ENCODE measurements at places on chromosomes 5 and 9.
A peak's percentile ranks its signal among the peaks of the same experiment; 100 is the strongest.

- DNase-seq, result no peak
These were observed 452.0 kb downstream of the DMRTA1 start for GRCh38 chr9:22898591-22898990.

DNA sequence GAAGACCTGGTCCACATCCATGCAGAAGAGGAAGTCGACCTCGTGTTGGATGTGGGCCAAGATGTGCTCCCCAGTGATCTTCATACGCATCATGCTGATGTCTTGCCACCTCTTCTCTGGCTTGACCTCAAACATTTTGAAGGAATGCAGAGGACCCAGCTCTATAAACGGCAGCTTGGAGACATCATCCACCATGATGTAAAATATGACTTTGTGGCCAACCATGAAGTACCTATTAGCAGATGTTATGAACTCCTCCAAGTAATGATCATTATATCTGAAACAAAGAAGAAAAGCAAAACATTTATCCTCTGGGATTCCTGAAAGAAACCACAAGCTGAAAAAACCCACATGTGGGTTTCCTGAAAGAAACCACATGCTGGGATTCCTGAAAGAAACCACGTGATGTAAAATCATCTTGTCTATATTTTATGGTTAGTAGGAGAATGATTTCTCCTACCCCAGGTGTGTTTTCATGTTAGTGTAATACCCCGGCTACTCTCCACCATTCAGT, 52.3 kb downstream of the GGTA1 start:
- DNase-seq, result peak; percentile 70

DNA sequence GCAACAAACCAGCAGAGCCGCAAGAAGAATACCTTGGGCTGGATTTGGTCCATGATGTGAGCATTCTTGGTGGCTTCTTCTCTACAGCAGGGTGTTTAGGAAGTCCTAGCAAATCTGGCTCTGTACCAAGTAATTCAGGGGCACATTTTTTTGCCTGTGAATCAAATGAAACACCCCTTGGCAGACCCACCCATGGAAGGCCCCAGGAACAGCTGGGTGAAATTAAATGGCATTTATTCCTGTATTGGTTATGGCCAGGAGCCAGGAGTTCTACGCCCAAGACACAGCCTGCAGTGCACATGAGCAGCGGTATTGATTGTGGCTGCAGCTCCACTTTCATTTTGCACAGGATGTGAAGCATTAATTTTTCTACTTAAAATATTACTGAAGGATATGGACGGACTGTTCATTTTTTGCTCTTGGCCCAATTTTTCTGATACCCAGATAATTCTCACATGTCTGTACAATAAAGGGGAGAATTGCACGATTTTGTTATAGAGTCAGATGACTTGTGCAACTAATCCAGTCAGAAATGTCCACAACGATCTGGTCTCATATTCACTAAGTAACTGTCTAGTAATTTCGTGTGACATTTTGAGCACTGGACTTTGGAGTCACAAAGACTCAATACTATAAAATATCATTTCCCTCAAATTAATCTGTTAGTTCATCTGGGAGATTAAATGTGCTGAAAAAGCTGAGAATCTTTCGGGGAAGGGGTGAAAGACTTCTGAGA, 120.7 kb upstream of the APC start:
- DNase-seq, result no peak

- no peak for DNase-seq
These were observed 160.6 kb upstream of the PLCXD3 start for GRCh38 chr5:41670854-41671479.

GRCh38 chr9:70044490-70045307, 1.1 kb downstream of the MAMDC2 start:
- peak; percentile 62 for DNase-seq

DNA sequence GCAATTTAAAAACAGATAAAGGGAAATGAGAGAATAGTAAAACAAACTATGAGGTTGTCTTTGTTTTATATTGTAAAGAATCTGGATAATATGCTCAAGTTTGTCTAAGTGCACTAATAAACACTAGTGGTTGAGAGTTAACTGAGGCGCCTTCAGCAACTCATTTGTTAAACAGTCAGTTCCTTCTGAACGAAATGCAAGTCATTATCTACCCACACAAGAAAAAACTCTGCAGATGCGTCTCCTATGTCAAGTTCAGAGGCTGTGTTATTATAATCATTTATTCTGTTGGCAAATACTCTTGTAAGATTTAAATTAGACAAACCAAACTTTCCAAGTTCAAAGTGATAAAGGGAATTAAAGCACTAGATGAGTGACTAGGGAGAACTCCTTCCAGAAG, 20.3 kb upstream of the PCA3 start:
- no peak for DNase-seq

- DNase-seq, result no peak
These were observed 242.9 kb upstream of the IRX1 start for GRCh38 chr5:3352711-3353110.

DNA sequence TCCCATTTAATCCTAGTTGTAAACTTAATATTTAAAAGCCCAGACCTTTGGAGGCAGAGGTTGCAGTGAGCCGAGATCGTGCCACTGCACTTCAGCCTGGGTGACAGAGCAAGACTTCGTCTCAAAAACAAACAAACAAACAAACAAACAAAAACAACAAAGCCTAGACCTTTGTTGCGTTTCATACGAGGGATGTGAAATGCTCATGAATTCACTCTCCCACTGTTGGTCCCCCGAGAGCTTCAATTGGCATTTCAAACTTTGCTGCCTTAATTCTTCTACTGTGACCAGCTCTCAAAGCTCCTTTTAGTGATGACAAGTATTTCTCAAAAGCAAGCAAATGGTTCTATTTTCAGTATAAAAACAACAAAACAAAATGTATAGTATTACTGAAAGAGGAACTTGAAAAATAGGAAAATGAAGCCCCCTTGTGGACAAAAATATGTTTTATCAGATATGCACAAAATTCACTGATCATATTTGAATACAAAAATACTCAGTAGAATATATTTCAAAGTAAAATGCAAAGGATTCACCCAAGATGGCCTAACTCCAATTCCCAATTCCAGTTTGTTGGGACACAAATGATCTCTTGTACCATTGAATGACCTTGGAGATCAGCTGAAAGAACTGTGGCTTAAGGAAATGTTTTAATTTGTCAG, 140.4 kb downstream of the ESM1 start:
- DNase-seq, result peak; percentile 74

GRCh38 chr5:73686912-73687311, 60.9 kb downstream of the ARHGEF28 start:
- DNase-seq, result no peak

DNA sequence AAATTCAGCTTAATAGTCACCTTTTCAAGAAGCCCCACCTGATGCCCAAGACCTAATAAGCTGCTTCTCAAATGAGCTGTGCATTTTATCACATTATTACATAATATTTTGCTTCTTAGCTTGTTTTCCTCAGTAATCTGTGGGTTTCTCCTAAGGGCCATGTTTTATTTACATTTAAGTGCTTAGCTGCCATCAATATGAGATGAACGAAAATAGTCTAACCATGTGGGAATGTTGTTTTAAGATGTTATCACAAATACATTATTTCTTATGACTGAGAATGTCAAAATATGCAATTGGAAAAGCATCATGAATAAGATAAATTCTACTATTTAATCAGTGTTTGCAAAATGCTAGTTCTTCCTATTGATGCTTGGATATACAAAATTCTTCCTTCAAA, 10.1 kb downstream of the ARRDC3 start:
- DNase-seq, result peak; percentile 41

GRCh38 chr5:134019636-134020035, 14.9 kb upstream of the VDAC1 start:
- DNase-seq, result no peak

All from EH (cell line).